ENCODE measurements at places on chromosomes 12 and 14.

GRCh38 chr14:55389330-55389729 lies 22.3 kb downstream of the ATG14 start:
- no peak for DNase-seq

DNA sequence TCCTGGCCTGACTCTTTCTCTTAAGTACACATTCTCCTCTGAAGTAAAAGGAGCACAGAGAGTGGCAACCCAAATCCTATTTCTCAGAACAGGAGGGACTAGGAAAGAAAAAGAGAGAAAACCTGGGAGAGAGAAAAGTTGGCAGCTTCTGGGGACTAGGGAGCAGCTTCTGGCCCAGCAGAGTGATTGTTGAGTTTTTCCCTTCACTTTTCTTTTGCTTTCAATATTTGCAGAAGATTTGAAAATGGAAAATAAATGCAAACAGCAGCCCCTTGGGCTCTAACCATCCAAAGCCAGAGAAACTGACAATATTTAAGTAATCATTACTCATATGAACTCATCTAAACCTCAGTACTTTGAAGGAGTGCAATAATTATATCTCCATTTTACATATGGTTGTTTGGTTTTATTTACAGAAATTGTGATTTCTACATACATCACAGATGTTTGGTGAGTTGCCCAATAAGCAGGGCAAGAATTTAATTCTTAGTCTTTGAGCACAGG lies 28.8 kb upstream of the IGF1 start:
- no peak for DNase-seq

- DNase-seq = no peak
Measured at GRCh38 chr14:61696753-61697318, 1.5 kb downstream of the HIF1A start.

GRCh38 chr12:85550924-85551323 lies 270.9 kb downstream of the ALX1 start:
- no peak for DNase-seq

- peak; percentile 57 for DNase-seq
Measured at GRCh38 chr12:55072083-55072482, 52.3 kb downstream of the NEUROD4 start.

DNA sequence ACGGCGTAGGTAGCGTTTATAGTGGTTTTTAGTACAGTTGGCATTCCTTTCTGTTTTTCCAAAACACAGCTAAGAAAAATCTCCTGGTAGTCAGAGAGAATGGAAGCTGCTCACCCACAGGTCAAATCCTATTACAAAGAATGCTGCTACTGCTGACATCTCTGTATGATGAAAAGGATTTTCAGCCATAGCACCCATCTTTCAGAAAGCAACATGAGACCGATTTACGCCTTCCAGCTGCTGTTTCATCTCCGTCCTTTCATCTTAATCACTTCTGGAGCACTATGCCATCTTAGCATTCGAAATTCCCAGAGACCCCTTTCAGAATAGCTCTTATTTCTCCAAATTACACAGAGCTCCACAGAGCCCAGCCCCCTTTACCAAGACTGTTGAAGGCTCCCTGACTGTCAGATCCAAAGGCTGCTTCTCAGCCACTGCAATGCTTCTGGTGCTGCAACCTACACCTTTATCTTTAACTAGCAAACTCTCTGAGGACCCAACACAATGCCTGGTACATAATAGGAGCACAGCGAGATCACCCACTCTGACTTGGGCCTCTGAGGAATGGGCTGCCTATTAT lies 211.8 kb downstream of the NEDD1 start:
- no peak for DNase-seq

DNA sequence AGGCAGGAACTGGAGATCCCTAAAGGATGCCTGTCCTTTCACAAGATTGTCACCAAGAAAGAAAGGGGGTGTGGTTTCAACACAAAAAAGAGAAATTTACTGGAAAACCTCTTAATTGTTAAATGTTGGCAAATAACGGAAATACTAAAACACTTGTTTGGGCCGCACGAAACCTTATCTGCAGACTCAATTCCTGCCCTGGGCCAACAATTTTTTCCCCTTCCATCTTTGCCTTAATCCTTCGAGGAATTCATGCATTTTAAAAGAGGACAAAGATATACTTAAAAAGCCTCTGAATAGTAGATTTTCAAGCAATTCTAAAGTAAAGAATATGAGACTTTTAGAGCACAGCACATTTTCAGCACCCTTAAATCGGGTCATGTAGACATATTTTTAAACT lies 366.2 kb downstream of the DUSP6 start:
- no peak for DNase-seq

GRCh38 chr14:63299351-63300110 lies 19.2 kb downstream of the GPHB5 start:
- DNase-seq = no peak

DNA sequence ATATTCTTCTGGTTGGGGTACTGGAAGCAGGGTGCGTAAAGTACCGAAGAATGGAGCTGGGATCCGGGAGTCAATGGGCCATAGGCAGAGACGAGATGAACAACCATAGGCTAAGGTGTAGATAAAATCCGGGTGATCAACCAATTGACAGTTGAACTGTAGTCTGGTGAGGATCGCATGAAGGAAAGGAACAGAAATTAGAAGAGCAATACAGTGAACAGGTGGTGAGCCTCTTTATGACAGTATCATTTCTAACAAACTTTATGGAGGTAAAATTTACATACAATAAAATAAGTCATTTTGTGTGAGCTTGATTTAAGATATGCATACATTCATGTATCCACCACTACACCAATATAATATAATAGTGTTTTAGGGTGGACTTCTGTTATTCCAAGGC lies 13.9 kb upstream of the HIF1A start:
- DNase-seq = no peak

GRCh38 chr12:62692884-62693283 lies 226.3 kb downstream of the MON2 start:
- no peak for DNase-seq

- no peak for DNase-seq
Measured at GRCh38 chr12:124709722-124710687, 142.6 kb upstream of the NCOR2 start.

- no peak for DNase-seq
Measured at GRCh38 chr14:81187832-81188522, 32.8 kb downstream of the GTF2A1 start.

DNA sequence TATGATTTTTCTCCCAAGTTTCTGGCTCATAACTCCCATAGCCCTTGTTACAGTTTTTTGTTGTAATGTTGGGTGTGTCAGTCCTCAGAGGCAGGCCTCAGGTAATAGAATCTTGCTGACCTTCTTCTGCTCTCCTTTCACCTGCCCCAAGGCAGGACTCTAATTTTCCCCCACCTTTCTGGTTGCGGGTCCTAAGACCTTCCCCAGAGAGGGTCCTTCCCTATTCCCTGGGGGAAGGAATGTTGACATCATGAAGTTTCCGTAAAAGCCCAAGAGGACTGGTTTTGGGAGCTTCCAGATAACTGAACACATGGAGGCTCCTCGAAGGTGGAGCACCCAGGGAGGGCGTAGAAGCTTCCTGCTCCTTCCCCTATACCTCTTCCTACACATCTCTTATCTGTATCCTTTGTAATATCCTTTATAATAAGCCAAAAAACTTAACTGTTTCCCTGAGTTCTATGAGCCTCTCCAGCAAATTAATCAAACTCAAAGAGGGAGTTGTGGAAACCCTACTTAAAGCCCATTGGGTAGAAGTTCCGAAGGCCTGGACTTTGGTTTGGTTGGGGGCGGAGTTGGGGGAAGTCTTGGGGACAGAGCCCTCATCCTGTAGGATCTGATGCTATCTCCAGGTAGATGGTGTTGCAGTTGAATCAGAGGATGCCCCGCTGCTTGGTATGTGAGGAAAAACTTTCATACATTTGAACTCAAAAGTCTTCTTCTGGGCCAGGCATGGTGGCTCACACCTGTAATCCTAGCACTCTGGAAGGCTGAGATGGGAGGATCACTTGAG lies 9.0 kb upstream of the TMED10 start:
- DNase-seq = no peak

DNA sequence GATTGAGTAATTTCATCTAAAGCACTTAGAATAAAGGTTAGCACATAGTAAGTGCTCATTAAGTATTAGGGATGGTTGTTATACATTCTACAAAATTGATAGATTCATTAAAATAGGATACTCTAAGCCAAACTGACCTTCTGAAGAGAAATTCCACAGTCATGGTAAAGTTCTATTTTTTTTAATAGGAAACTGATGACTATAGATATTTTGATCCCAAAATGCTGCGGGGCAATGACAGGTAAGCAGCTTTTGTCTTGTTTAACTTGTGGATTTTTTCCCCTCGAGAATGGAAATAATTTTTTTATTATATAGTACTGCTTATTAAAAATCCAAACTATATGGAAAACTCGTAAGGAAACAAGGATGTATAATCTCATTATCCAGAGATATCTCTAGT lies 97.0 kb downstream of the SCFD1 start:
- DNase-seq = no peak

GRCh38 chr12:1640328-1641234 lies 11.6 kb downstream of the WNT5B start:
- no peak for DNase-seq
